ENCODE measurements at places on chromosomes 11 and 22.

DNA sequence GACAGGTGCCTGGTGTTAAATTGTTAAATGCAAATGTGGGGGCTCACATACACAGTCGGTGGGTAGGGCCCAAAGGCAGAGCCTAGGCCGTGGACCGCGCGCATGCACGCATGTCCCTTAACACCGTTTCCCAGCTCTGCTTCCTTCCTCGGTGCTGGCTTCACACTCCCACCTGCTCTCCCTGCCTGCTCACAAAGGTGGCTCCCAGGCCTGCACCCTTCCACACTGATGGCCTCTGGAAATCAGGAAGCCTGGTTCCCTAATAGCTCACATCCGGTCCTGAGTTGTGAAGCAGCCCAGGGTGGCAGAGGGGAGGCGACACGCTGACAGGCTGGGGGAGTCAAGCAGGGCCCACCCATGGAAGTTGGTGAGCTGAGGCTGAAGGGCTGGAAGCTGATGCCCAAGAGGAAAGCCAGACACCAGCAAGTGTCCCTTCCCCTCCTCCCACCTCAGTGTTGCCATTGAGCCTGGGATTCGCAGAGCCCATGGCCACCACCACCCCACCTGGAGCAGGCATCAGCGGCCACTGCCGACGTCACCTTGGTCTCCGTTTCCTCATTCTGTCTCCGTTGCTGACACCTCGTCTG is 13.7 kb upstream of the CTTN start:
- no peak for DNase-seq

DNA sequence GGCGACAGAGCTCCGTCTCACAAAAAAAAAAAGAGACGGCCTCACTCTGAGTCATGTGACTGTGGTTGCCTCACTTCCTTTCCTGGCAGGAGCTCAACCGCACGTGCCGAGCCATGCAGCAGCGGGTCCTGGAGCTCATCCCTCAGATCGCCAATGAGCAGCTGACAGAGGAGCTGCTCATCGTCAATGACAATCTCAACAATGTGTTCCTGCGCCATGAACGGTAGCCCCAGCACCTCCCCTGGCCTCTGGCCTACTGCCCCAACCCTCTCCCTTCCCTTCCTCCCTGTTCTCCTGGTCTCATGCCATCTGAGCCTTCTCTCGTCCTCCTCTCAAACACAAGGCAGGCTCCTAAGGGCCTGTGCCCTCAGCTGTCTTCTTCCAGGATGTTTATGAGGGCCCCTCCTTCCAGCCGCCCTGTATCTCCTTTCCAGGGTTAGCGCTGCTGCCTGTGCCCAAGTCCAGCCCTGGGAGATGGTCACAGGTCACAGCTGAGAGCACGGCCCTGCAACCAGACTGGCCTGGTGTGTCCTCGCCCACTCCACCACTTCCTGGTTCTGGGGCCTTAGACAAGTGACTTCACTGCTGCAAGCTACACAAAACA is 30.7 kb downstream of the TOM1 start:
- DNase-seq: no peak

DNA sequence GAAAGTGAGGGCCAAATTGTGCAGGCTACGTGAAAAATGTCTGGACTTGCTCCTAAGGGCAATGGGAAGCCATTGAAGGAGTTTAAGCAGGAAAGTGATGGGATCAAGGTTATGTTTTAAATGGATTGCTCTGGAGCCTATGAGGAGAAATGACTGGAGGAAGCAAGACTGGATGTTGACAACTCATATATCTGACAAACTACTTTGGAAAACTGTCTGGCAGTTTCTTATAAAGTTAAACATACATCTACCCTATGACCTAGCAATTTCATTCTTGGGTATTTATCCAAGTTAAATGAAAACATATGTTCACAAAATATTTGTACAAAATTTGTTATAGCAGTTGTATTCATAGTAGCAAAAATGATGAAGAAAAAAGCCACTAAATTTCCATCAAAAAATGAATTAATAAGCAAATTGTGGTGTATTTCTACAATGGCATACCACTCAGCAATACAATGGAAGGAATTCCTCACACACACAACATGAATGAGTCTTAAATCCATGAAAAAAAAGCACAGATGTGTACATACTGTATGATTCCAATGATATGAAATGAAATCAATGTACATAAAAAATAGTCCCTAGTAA is 24.1 kb downstream of the FZD4 start:
- no peak for DNase-seq

- DNase-seq: no peak
These were observed 1.4 kb downstream of the ARHGAP20 start for GRCh38 chr11:110710628-110711381.

DNA sequence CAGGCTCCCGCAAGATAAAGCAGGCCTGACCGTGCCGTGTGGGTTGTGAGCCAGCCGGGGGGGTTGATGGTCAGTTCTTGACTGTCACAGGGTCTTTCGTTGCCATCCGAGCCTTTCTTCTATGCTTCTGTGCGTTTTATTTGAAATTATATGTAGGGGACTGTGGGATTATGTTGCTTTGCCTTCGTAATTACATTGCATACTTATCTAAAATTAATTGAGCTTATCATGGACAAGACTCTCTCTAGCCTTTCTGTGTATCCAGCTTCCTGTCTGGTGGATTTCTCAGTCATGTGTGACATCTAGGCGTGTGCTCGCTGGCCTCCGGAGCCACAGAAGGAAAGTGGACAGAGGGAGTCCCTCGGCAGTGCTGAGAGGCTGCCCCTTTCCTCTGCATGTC is 93.2 kb downstream of the TBC1D22A start:
- no peak for DNase-seq

GRCh38 chr11:93653571-93653970 is 7.9 kb upstream of the CEP295 start:
- no peak for DNase-seq

- no peak for DNase-seq
These were observed 130.6 kb downstream of the ETS1 start for GRCh38 chr11:128456566-128457268.

GRCh38 chr11:41222236-41222635 is 237.2 kb downstream of the LRRC4C start:
- no peak for DNase-seq

- no peak for DNase-seq
These were observed 261.1 kb downstream of the OPCML start for GRCh38 chr11:133271206-133271605.

DNA sequence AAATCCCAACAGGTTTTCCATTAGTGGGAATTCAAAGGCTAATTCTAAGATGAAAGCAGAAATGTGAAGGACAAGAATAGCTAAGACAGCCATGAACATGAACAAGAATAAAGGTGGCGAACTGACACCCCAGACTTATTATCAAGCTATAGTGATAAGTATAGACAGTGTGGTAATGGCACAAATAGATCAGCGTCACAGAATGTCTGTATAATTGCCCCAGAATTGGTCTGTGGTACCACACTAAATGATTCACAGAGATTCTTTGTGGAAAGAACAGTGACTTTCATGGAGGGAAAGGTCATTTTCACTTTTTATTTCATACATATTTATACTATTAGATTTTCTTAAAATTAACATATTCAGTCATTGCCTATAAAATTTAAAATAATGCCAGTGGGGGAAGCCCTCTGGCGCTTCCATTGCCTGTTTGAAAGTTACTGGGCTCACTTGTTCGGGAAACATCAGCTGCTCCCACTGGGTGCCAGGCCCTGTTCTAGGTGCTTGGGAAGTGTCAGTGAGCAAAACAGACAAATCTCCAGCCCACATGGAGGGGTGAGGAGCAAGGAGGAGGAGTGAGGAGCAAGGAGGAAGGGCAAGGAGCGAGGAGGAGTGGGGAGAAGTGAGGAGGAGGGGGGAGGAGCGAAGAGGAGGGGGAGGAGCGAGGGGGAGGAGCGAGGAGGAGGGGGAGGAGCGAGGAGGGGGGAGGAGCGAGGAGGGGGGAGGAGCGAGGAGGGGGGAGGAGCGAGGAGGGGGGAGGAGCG is 11.3 kb upstream of the NLRP6 start:
- DNase-seq: no peak

- DNase-seq: no peak
These were observed 33.8 kb downstream of the HIRA start for GRCh38 chr22:19397734-19398104.

- DNase-seq: no peak
These were observed 97.2 kb downstream of the GRIK4 start for GRCh38 chr11:120608760-120609211.

DNA sequence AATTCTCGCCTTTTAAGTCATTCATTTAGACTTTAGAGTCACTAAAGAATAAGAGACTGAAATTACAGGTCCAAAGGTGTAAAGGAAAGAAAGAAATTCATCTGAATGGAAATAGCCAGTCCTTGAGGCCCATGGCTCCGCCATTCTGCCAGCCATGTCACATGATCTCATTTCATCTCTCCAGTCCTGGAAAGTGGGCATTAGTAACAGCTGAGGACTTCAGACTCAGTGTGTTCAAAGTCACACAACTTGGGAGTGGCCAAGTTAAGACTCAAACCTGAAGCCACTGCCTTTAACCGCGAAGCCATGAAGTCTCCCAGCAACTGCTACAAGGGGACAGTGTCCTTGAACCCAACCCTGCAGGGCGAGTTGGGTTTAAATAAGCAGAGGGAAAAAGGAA is 103.7 kb downstream of the PRR5L start:
- no peak for DNase-seq

DNA sequence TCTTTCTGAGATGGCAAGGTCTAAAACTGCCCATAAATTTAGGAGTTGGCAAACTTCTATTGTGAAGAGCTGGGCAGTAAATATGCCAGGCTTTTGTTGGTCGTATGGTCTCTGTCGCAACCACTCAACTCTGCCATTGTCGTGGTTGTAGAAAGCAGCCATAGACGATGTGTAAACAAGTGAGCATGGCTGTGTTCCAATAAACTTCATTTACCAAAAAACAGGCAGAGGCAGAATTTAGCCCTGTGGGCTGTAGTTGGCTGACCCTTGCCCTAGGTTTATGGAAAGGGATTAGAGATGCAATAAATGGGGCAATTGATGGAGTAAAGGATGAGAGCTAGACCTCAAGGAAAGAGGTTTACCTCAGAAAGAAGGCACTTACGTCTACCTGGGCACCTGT is 17.6 kb downstream of the YPEL4 start:
- DNase-seq: no peak

- DNase-seq: no peak
These were observed 419.7 kb upstream of the CNTN5 start for GRCh38 chr11:98600786-98601773.

DNA sequence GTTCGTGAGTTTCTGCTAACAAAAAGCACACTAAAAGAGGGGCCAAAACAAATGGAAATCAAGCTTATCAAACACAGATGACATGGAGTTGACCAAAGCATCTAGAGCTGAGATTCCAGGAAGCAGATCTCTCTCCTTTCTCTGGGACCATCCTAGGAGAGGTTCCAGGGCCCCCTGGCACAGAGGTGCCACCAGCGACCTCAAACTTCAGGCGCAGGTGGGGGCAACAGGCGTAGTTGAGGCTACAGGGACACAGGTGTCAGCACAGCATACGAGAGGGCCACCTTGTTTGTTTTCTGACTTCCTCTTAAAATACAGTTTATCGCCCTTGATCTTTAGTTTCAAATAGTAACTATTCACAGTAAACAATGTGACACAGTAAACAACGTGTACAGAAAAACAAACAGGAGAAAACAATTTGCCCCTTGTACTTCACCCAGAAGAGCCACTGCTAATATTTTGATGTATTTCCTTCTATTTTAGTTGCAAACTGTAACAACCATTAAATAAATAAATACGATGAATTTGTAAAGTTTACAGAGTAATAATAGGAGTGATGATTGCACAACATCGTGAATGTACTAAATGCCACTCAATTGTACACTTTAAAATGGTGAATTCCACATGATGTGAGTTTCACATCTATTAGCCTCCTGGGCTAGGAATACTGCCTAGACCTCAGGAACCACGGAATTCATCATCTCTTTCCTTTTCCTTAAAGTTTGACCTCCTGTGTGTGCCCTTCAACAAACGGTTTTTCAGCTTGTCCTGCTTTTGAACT is 52.2 kb downstream of the IGLL5 start:
- DNase-seq: no peak

GRCh38 chr11:8018484-8019313 is 31.6 kb downstream of the EIF3F start:
- no peak for DNase-seq

DNA sequence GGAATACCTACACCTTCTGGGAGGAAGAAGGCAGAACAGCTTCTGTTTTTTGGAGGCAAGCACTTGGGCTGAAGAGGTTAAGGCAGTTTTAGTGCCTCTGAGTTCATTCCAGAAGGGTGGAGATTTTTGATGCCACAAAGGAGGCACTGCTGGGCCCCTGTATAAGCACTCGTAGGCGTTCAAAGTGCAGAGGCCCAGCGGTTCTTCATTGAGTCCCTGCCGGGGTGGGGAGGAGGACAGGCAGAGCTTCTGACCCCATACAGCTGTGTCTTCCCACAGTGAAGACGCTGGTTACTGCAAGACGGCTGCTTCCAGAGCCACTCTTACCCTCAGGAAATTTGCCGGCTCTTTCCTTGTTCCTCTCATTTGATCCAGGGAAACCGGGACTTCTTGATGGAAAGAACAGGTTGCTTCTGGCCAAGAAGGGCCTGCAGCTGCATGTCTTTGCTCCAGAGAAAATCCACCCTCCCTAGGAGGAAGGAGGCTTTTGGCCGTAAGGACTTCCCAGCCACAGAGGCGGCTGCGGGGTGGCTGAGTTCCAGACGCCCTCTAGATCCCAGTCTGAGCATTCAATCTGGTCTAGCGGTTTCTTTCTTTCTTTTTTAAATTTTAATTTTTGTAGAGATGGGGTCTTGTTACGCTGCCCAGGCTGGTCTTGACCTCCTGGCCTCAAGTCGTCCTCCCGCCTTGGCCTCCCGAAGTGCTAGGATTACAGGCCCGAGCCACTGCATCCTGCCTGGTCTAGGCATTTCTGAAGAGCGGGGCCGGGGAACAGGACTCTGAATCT is 9.4 kb downstream of the ADAMTS15 start:
- no peak for DNase-seq

DNA sequence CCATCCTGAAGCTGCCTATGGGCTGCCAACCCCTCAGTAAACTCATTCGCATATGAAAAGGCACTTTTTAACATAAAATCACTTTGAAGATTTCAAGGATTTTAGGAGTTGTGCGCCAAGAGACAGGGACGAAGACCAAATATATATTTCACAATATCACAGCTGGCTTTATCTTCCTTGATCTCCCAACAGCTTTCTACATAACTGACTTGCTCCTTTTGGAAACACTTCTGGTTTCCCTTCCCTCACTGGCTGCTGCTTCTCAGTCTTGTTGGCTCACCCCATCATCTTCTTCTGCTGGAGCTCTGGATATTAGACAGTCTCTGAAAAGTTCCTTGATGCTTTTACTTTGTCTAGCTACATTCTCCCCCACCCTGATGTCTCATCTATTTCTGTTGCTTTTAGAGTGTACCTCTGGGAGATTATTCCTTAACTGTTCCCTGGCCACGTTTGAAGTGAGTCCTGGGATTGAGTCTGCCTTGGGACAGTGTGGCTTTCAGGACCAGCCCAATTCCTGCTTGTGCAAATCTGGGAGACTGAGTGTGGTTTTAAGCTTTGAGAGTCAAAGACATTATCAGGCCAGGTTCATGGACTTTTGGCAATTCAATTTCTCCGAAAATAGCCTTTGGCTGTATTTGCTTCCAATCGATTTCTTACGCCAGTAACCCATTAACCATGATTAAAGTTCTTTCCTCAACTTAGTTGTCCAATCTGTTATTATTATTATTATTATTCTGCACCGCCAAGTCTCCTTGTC is 30.9 kb upstream of the NNMT start:
- no peak for DNase-seq

Data from cortex of kidney (tissue), 1 donor.